ENCODE measurements at places on chromosomes 16 and 17.

GRCh38 chr17:2684549-2684948, 27.0 kb downstream of the CLUH start:
- DNase-seq = no peak

GRCh38 chr17:82693168-82693867, 5.2 kb downstream of the RAB40B start:
- no peak for DNase-seq

- DNase-seq = no peak
These were observed 6.5 kb downstream of the SLC47A2 start for GRCh38 chr17:19709841-19710240.

DNA sequence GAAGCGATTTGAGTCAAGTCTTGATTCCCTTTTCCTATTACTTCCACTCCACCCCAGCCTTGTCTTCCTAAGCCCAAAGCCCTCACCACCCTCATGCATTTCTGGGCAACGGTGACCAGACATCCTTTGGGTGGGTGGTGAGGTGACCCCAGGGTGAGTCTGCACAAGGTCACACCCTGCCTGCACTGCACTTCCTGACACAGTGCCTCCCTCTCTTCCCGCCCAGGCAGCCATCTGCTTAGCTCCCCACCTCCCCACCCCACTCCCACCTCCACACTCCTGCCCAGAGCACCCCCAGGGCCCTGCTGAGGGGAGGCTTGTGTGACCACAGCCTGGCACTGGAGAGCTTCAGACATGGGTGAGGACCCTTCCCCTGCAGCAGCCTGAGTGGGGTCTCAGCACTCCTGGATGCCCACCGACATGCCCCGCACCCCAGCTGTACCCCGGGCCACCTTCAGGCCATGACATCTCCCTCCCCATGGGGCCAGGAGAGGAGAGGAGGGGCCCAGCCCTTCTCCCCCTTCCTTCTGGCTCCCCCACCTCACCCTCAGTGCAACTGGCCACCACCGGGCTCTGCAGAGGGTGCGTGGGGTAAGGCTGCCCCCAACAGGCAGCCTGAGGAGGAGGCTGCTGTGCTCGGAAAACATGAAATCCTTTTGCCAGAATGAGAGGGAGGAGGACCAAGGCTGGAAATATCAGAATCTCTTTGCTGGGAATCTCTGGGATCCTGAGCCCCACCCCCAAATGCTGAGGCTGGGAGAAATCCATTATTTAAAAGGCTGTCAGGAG, 68.6 kb downstream of the CCT6B start:
- no peak for DNase-seq

GRCh38 chr17:56175299-56175955, 22.2 kb downstream of the ANKFN1 start:
- DNase-seq = no peak

DNA sequence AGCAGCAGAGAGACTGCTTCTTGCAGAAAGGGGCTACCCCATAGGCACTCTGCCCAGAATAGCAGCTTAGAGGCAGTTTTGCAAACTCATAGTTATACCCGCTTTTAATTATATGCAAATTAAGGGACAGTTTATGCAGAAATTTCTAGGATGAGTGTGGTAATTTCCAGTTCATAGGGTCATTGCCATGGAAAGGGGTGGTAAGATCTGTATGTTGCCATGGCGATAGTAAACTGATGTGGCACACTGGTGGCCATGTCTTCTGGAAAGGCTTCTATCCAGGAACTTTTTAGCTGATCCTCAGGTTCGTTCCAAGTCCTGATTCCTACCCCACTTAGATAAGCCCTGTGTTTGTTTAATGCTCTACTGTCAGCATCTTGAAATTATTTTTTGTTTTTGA, 6.2 kb downstream of the STXBP4 start:
- no peak for DNase-seq

DNA sequence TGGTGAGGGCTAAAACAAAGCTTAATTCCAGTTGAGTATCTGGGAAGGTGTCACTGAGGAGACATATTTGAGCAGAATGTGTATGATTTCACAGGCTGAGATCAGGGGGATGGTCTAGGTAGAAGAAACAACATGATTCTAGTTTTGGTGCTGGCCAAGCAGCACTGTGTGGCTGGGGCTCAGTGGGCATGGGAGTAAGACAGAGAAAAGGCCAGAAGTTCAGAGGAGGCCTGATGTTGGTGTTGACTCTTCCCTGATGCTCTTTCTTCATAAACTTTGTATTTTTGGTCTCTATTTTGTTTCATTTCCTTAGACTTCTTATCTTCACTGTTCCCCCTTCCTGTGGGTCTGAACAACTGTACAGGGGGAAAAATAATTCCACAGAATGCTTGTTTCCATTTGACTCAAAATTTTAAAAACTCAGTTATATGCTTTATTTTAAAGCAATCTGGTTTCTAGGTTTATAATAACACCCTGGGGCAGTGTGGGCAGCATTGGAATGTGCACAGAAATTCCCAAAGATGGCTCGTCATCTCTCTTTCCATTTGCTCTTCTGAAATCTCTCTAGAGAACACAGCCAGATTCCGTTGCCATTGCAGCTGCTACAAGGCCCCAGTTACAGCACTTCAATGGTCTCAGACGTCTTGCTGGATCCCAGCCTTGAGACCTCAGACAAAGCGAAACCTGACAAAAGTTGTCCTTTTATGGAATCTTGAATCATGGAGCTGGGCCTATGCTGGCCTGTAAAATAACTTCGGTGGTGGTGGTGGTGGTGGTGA, 68.3 kb downstream of the SNX11 start:
- DNase-seq = no peak

- DNase-seq = no peak
These were observed 22.0 kb upstream of the CIBAR2 start for GRCh38 chr16:85134076-85134788.

GRCh38 chr16:71912534-71913275, 17.4 kb downstream of the IST1 start:
- no peak for DNase-seq

DNA sequence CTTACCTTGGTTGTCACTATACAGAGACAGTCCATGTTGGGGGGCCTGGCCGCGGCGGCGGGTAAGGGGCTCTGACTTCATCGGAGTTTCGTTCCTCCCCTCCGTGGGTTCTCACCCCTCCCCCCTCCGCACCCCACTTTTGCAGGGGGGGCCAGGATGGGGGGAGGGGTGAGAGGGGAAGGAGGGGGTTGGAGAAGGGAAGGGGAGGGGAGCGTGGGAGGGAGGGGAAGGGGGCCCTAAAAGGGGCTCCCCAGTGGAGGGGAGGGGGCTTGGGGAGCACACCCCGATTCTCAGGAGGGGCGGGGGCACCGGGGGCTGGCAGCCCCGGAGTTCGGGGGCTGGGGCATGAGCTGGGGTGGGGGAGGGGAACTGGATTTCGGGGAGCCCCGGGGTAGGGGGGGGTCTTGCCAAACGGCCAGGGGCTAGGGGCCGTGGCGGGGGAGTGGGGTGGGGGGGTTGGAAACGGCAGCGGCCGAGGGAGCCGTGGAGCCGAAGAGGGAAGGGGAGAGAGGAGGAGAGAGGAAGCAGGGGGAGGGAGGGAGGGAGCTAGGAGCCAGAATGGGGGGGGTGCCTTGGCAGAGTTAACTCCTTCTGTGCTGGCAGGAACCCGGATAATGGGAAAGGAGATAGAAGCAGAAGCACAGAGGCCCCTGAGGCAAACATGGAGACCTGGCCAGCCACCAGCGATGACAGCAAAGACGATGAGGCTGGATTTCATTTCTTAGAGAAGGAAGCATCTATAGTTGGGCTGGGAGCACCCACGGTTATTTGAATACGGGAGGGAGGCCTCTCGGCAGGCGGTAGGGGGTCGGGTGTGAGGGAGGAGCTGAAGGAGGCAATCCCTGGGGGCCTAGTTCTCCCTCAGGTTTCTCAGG, 2.3 kb downstream of the DLG4 start:
- no peak for DNase-seq

DNA sequence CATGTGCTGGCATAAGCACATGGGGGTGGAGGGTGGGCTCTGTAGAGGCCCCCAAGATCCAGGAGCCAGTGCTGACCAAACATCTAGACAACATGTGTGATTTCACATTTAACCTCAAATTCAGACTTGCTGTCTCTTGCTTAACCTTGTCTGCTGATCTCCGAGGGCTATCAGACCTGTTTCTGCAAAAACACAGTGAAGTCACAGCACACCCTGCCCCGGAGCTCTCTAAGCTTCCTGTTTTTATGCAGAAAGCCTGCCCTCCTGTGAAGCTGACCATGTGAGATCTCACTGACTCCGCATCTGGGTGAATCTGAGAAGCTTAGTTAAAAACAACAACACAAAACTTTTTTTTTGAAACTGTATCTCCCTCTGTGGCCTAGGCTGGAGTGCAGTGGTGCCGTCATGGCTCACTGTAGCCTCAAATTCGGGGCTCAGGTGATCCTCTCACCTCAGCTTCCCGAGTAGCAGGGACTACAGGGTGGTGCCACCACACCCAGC, 6.6 kb upstream of the DPEP2 start:
- DNase-seq = no peak

Data from astrocyte of the cerebellum (primary cell).